ENCODE measurements at places on chromosomes 12 and 14.

GRCh38 chr12:73274976-73275375 is 1002.8 kb downstream of the TRHDE start:
- no peak for DNase-seq

- no peak for DNase-seq
Measured at GRCh38 chr14:60566101-60566500, 57.2 kb downstream of the SIX6 start.

GRCh38 chr14:97275276-97275675 is 478.1 kb downstream of the VRK1 start:
- no peak for DNase-seq

DNA sequence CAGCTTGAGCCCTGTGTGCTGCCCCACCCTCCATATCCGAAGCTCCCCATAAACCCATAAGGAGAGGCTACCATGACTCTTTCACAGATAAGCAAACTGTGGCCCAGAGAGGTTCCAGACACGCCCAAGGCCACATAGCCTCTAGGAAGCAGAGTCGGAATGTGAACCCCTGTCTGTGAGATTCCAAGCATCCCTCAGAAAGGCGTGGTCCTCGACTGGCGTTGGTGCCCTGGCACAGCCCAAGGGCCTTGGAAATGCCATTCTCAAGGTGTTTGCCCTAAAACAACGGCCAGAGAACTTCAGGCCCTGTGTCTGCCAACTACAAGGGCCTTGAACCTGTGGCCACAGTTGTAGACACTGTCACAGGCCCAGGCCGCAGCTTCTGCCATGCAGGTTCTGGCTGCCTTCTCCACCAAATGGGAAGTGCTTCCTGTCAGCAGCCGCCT is 8.5 kb upstream of the DIO3 start:
- DNase-seq: no peak

- no peak for DNase-seq
Measured at GRCh38 chr14:90656973-90657372, 159.3 kb downstream of the TTC7B start.

DNA sequence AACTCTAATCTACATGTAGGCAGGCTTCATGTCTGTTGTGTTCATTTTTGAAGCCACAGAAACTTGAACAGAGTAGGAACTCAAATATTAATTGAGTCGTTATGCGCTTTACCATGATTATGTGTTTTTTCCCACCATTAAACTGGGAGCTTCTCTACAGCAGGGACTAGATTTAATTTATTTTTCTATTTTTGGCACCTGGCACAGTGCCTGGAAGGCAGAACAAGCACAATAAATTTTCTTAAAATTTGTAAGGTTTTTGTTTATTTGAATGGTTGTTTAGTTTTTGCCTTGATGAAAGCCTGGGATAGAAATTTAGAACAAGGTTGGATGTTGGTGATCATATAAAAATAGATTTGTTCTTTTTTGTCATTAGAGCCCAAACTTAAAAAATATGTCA is 221.7 kb upstream of the PLEKHG7 start:
- DNase-seq: no peak

GRCh38 chr12:52081263-52081733 is 1.8 kb downstream of the SMIM41 start:
- DNase-seq: no peak

DNA sequence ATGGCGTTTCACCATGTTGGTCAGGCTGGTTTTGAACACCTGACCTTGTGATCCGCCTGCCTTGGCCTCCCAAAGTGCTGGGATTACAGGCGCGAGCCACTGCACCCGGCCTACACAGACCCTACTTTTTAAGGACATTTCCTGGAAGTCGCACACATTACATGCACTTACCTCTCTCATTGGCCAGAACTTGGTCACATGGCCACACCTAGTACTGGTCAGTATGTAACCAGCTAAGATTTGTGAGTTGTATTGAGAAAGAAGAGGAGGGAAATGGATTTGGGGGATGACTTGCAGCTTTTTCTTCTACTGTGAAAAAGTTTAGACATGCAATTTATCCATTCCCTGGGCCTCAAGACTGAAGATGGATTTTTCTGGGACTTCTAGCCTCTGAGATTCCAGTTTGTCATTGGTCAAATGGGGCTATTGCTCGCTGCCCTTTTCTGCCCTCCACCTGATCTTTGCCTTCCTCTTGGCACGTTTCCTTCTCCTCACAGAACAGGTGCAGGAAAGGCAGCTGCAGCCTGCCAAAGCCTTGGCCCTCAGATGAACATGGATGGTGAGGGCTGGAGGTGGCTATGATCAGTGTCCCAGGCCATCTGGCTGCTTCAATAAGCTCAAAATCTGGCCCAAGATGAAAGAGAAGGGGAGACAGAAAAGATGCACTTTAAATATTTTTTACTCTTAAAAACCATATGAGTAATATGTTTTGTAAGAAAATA is 7.1 kb upstream of the ZDHHC22 start:
- DNase-seq: no peak

GRCh38 chr14:101834800-101835547 is 73.5 kb downstream of the PPP2R5C start:
- no peak for DNase-seq

GRCh38 chr14:84433961-84434360 is 1096.0 kb upstream of the FLRT2 start:
- DNase-seq: no peak

DNA sequence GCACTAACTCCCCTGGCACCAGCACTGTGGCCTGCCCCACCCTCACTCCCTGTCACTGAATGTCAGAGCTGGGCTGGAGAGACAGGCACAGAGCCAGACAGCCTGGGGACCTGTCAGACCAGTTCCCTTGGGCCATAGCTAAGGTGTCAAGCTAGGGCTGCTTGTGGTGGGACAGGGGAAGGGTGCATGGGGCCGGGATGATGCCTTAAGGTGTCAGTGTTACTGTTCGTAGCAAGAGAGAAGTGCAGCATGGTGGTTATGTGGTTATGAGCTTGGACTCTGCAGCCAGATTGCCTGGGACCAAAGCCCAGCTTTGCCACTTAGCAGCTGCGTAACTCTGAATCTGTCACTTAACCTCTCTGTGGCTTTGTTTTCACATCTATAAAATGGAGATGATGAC is 3.8 kb downstream of the RAPGEF3 start:
- no peak for DNase-seq

DNA sequence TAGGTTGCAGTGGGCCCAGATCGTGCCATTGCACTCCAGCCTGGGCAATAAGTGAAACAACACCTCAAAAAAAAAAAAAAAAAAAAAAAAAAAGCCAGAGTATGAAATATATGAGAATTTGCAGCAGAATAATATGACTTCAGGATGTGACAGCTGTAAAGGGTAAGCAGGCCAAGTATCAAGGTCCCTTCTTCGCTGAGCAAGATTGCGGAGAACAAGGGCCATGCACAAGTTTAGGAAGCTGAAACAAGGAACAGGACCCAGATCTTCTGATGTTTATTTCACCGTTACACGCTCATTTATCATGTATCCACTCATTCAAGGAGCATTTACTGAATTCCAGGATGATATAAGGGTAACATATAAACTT is 659 bp upstream of the FOXJ2 start:
- no peak for DNase-seq

- peak; percentile 15 for DNase-seq
Measured at GRCh38 chr12:79690638-79691510, at the start of gene PAWR. Gene PAWR, minus strand, starts transcription at chr12:79690964. Its CDS starts 720 bp downstream, at chr12:79690244.

- DNase-seq: no peak
Measured at GRCh38 chr12:90627180-90627896, 327.6 kb downstream of the CCER1 start.

DNA sequence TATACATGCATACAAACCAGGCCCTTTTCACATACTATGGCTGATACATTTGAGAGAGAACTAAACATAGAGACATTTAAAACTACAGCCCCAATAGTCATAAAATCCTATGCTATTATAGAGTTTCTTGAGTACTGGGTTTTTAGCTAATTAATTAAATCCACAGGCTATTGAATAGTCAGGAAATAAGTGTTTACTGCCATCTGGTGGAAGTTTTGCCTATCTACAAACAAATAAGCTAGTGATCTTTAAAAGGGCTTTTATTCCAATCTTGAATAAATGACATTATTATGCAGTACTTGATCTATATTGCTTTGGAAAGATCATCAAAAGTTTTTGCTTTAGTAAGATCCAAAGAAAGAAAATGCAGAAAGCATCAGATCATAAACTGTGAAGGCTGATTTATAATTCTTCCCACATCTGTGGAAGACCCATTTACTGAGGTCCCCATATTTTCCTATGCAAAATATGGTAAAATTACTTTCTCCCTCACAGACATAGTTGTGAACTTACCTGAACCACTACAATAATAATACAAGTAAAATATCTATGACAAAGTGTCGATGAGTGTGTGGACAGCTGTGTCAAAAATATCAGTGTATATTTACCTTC is 131.3 kb downstream of the ITPR2 start:
- peak; percentile 23 for DNase-seq

GRCh38 chr12:68745376-68745903 is 536 bp upstream of the SLC35E3 start:
- no peak for DNase-seq

DNA sequence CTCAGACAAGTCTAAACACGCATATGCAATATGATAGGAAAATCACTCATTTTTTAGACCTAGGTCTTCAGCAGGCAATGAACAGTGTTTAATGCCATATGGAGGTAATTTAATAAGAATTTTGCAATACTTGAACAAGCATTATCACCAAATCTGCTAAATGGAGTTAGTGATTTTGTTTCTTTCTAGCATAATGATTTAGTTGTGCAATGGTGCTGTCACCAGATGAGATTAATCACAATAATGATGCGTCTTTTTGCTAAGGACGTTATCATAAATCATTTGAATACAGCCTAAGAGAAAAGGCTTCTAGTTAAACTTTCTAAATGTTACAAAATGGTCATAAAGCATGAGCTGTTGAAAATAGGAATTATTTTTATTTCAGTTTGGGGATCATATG is 170.0 kb upstream of the SLC16A7 start:
- no peak for DNase-seq

DNA sequence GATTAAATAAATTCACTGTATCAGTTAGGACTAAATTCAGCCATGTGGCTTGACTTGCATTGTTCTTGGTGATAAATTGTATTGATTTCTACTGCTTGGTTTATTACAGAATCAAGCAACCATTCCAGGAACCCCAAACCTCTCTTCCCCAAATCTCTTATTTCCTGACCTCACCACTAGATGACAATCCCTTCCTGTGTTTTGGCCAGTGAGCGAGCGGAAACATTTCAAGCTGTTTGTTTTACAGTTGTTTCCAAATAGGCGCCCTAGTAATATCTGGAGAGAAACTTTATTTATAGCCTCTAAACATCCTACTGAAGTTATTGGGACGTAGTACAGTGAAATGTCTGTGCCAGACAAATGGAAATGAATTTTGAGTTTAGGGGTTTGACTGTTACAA is 161.1 kb downstream of the SNAPC1 start:
- no peak for DNase-seq

DNA sequence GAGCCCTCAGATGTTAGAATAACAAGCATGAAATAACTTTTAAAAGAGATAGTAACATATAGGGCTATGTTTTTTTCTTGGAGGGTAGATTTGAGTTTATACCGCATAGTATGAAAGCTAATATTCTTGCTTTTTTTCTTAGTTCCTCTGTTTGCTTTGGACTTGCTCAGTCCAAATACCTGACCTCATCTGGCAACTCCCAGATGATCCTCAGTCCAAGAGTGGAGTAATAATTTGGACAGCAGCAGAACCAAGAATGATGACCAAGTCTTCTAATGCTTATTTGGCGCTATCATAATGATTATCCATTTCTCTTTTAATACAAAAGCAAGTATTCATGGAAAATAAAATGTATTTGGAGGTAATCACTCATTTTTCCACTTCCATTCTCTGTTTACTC is 45.6 kb downstream of the GUCY2C start:
- no peak for DNase-seq

- DNase-seq: peak; percentile 8
Measured at GRCh38 chr12:42589465-42590329, at the start of gene PRICKLE1. Gene PRICKLE1, minus strand, starts transcription at chr12:42589746. Its CDS starts 117,230 bp downstream, at chr12:42472516.

DNA sequence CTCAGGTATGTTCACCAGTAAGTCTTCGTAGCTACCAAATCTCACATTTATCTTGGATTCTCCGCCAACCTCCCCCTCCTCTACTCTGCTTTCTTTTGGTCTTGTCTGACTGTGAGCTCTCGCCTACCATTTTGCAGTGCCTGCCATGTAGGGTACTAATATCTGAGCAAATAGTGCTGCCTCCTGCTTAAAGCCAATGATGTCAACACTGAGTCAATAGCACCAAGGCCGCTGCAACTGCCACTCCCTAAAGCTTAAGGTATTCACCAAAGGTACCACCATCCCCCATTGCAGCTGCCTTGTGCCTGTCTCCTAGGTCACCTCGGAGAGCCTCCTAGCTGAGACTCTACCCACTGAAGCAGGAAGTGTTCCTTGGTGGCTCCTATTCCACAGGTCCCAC is 114.8 kb upstream of the FUT8 start:
- no peak for DNase-seq

- no peak for DNase-seq
Measured at GRCh38 chr12:128643155-128643554, 180.6 kb downstream of the SLC15A4 start.

DNA sequence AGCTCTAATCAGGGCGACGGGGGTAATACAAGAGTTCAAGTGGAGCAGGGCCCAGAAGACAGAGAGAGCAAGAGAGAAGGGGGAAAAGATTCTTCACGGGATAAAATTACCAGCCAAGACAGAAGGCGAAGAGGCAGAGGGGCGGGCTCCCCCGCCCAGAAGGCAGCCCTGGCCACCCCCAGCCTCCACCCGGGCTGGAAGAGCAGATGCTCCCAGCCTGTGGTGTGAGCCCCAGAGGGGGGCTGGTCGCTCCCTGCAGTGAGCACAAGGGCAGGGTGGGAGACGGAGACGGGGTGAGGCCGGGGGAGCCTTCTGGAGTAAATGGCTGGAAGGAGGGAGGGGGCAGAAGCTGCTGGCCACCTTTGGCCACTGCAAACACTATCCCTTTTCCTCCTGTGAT is 1035.6 kb downstream of the VRK1 start:
- no peak for DNase-seq

DNA sequence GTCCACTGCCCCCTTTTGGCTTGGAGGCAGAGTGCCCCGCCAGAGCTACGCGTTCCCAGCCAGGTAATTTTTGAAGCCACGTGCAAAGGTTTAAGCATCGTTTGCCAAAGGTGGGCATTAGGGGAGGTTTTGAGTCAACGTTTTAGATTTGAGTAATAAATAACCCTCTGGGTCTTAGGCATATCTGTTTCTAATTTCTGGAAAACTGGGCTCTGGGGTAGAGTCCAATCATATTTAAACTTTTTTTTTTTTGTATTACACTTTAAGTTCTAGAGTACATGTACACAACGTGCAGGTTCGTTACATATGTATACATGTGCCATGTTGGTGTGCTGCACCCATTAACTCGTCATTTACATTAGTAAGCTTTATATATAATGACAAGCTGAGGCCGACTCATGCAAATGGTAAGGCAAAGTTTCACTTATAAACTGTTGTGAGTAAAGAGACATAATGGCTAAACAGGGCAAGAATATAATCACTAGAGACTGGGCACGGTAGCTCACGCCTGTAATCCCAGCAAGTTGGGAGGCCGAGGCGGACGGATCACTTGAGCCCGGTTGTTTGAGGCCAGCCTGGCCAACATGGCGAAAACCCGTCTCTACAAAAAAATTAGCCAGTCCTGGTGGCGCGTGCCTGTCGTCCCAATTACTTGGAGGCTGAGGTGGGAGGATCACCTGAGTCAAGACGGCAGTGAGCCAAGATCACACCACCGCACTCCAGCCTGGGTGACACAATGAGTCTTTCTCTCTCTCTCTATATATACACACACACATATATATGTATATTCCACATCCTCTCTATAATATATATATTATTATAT is 491 bp upstream of the NR2C1 start:
- DNase-seq: no peak

- DNase-seq: no peak
Measured at GRCh38 chr12:3122841-3123678, 45.9 kb downstream of the TSPAN9 start.

Data from CD4-positive, alpha-beta memory T cell (primary cell).